ENCODE measurements at places on chromosomes 1 and 21.

- DNase-seq = peak; percentile 86
These were observed at the start of gene PTPN7 for GRCh38 chr1:202160377-202160940. TSS of gene PTPN7 (minus strand) at chr1:202160602. CDS start at chr1:202159402, 1,200 bp downstream.

GRCh38 chr1:162541619-162542141 is 19.8 kb upstream of the UAP1 start:
- no peak for DNase-seq

- DNase-seq = no peak
These were observed 46.0 kb upstream of the WARS2 start for GRCh38 chr1:119186471-119186870.

- DNase-seq = no peak
These were observed 99.9 kb downstream of the ZSCAN20 start for GRCh38 chr1:33572387-33572786.

- DNase-seq = no peak
These were observed at the start of gene SYPL2 for GRCh38 chr1:109466452-109467300. TSS of gene SYPL2 (plus strand) at chr1:109466546. CDS start at chr1:109466844, 298 bp downstream.

- DNase-seq = peak; percentile 27
These were observed 200.4 kb downstream of the NRIP1 start for GRCh38 chr21:14864211-14865021.

DNA sequence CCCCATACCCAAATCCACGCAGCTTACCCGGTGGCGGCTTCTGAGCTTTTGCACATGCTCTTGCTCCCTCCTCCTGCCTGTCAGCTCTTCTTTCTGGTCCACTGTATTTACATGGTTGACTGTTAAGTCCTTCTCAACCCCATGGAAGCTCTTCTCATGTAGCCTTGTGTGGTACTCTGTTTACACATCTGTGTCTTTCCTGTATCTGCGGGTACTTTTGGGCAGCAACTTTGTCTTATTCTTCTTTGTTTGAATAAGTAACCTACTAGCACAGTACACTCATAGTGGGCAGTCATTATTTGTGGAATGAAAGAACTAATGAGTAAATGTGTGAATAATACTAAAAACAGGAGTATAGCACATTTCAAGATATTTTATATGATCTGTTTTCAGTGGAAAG is 88.5 kb upstream of the GPR88 start:
- DNase-seq = no peak

GRCh38 chr1:2784854-2785630 is 16.5 kb downstream of the TTC34 start:
- DNase-seq = no peak

GRCh38 chr1:23799570-23800399 is 769 bp downstream of the GALE start:
- no peak for DNase-seq

GRCh38 chr21:44778094-44778493 is 23.5 kb downstream of the UBE2G2 start:
- no peak for DNase-seq

- DNase-seq = peak; percentile 70
These were observed at the start of gene VAMP4 for GRCh38 chr1:171741872-171742576. TSS of gene VAMP4 (minus strand) at chr1:171742065. CDS start at chr1:171738414, 3,651 bp downstream.

DNA sequence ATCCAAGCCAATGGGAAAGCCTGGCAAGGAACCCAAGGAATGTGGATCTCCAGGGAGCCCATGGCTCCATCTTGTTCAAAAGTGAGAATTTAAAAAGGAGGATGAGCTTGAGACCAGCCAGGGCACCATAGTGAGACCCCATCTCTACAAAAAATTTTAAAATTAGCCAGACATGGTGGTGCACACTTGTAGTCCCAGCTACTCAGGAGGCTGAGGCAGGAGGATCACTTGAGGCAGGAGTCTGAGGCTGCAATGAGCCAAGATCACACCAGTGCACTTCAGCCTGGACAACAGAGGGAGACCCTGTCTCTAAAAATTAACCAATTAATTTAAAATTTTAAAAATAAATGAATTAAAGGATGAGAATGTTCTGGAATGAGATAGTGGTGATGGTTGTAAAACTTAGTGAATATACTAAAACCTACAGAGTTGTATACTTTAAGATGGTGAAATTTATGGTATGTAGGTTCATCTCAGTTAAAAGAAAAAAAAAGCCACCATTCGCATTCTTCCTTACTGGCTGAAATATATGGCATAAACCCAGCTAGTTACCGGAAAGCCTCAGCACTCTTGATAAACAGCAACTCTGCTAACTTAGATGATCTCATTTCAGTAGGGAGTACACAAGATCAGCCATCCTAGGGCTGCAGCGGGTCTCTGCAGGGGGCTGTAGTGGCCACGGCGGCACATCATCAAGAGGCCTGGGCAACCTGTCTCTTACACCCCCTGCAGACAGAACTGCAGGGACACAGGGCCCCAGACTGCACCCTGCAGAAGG is 48.3 kb upstream of the H6PD start:
- no peak for DNase-seq

GRCh38 chr21:38223893-38224540 is 32.8 kb upstream of the KCNJ15 start:
- DNase-seq = no peak

DNA sequence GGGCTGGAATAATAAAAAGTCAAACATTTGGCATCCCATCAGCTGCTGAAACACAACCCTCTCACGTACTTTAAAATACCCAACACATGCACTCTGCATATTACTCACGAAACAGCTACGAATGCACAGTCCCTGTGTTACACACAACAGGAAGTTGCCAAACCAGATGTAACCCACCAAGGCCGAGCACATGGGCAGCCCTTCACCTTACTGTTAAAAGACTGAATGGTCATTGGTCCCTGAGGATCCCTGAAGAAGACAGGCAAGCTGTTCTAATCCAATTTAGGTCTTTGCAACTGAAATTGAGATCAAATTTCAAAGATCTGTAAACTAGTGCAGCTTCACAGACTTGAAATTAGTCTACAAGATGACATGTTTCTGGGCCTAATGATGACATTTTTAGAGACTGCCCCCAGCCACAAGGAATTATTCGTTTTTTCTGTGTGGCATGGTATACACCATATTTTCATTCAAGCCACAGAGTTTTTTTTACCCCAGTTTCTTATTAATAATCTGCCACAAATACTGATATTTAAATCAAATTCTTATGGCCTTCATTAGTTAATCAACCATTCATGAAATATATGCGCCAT is 25.6 kb upstream of the IER5 start:
- no peak for DNase-seq

DNA sequence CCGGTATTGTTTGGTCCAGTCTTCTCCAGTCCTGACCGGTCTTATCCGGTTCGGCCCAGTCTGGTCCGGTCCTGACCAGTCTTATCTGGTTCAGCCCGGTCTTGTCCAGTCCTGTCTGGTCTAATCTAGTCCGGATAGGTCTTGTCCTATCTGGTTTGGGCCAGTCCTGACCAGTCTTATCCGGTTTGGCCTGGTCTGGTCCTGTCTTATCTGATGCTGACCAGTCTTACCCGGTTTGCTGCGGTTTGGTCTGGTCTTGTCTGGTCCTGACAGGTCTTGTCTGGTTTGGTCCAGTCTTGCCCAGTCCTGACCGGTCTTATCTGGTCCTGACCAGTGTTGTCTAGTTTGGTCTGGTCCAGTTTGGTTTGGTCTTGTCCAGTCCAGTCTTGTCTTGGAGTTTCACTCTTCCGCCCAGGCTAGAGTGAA is 30.1 kb downstream of the DHX9 start:
- DNase-seq = no peak

DNA sequence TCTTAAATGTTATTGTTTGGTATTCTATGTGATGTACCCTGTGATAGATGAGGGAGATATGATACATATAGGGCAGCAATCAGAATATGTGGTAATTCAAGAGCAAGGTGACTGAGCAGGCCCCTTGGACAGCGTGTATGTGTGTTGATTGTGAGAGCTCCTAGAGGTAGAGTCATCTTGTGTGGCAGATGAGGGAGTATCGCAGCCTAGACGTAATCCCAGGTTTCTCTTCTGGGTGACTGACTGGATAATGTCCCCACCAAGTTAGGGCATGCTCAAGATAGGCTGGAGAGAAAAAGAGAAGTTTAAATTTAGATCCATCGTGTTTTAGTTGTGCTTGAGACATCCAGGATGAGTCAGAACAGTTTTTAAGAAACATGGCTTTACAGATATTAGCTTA is 185.3 kb downstream of the ZP4 start:
- DNase-seq = no peak

DNA sequence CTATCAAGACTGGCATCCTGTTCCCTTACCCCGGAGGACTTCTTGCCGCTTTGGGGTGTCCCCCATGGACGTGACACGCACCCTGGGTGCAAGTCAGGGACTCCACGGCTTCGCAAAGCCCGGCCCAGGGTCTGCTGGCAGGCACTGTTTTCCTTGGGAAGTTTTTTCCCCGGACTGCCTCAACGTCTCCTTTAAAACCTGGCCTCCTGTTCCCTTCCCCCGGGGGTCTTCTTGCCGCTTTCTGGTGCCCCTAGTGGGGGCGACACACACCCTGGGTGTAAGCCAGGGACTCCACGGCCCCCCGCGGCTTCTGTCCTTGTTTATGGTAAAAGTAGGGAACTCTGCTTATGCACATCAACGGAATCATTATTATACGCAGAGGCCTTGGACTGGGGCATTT is 136.6 kb downstream of the LIPI start:
- DNase-seq = no peak

DNA sequence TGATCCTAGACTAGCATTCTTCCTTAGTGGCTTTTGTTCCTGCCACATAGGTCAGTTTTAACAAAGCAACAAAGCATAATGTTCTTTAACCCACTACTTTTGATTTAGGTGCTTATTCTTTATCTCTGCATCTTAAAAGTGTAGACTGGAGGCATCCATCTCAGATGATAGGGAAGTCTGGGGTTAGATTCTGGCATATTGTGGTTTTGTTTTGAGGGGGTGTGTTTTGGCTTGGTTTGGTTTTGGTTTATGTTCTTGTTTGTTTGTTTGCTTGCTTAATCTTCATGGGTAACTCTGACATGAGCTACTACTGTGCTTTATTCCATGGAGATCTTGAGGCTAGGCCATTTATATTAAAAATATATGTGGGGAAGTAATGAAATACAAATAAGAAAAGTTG is 40.3 kb upstream of the MYOCOS start:
- no peak for DNase-seq

- no peak for DNase-seq
These were observed 648.0 kb upstream of the PLXNA2 start for GRCh38 chr1:208892147-208892546.

- no peak for DNase-seq
These were observed 314.2 kb upstream of the POU3F1 start for GRCh38 chr1:38360807-38361206.

- no peak for DNase-seq
These were observed 76.4 kb upstream of the DNAH14 start for GRCh38 chr1:224852901-224853568.

GRCh38 chr1:224533517-224533916 is 82.6 kb upstream of the CNIH3 start:
- no peak for DNase-seq

- DNase-seq = no peak
These were observed 56.4 kb downstream of the AJAP1 start for GRCh38 chr1:4710592-4711415.

GRCh38 chr1:218585511-218586184 is 240.5 kb downstream of the TGFB2 start:
- no peak for DNase-seq

DNA sequence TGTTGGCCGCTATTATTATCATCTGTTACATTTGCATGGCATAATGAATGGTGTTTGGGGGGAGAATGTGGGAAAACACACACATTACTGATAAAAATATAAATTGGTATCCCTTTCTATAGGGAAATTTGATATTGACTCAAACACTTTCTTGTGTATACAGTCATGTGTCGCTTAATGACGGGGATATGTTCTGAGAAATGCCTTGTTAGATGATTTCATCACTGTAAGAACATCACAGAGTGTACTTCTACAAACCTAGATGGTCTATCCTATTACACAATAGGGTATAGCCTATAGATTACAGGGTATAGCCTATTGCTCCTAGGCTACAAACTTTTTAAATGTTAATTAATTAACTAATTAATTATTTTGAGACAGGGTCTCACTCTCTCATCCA is 67.2 kb upstream of the B3GALNT2 start:
- no peak for DNase-seq

DNA sequence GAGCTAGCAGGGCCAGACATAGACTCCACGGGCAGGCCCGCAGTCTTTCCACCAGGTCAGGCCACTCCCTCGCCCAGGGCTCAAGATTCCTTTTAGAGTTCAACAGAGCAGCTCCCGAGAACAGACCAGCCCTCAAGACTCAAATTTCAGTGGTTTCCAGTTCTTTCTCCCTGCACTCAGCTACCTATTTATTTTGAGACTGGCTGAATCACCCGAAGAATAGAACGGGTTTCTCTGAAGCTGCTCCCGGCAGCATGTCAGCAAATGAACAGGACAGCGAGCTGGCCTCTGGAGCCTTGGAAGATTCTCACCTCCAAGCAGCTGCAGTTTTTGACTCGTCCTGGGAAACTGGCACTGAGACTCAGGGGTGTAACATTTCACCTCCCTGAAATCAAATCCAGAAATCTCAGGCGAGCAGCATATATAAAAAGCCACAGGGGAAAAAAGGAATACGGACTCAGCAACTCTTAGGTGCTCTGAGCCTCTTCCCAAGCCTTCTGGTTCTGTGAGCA is 177.9 kb downstream of the CLIC6 start:
- no peak for DNase-seq

GRCh38 chr1:177925006-177925405 is 44.9 kb downstream of the SEC16B start:
- DNase-seq = no peak

- no peak for DNase-seq
These were observed 9.3 kb downstream of the IRF2BP2 start for GRCh38 chr1:234600418-234601281.

DNA sequence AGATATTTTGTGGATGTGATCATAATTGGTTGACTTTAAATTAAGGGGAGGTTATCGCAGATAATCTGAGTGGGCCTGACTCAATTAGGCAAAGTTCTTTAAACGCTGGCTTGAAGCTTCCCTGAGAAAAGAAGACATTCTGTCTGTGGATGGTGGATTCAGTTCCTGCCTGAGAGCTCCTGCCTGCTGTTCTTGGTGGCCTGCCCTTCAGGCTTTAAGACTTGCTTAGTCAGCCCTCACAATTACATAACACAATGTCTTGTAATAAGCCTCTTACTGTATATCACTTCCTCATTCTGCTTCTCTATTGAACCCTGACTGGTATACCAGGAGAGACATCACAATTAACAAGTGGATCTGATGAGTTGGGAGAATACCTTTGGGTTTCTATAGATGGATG is 50.2 kb downstream of the KCNJ6 start:
- DNase-seq = no peak

GRCh38 chr1:225961659-225962439 is 20.8 kb upstream of the LEFTY2 start:
- no peak for DNase-seq

GRCh38 chr1:205224736-205225135 is 3.0 kb upstream of the TMCC2 start:
- no peak for DNase-seq

- DNase-seq = no peak
These were observed 123.6 kb downstream of the GABPA start for GRCh38 chr21:25858325-25858724.

DNA sequence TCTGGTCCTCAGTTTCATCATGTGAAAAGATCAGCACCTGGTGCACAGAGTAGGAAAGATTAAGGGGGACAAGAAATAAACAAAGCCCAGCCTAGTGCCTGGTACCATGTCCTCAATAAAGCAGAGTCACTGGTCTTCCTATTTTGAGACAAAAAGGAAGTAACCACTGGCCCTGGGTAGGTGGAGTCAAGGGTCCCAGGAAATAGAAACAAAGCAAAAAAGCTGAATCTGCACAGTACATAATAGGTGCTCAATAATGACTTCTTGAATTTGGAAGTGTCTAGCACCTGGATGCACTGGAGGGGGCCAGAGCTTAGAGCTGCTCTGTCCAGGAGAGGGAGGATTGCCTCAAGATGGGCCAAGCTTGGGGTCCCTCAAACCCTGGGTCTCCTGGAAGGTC is 1.9 kb upstream of the EPHB2 start:
- no peak for DNase-seq
